ENCODE measurements at places on chromosomes 13 and 19.

DNA sequence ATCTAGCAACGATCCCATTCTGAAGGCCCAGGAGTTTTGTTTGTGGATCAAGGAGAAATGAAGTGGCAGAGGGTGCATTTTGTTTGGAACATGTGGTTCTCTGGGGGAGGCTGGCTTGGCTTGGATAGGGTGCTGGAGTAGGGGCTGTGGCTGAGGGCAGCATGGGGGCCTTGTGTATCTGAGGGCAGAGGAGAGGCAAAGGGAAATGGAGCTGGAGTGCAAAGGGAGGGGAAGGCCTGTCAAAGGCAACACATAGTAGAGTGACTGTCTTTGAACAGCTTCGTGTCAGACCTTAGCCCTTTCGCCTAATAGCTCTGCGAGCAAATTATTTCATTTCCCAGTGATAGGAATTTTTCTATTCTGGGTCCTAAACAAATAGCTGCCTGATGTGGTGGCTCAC lies 187.2 kb downstream of the KCNRG start:
- no peak for DNase-seq

GRCh38 chr13:112767506-112768471 lies 78.0 kb downstream of the ATP11A start:
- DNase-seq, result no peak

DNA sequence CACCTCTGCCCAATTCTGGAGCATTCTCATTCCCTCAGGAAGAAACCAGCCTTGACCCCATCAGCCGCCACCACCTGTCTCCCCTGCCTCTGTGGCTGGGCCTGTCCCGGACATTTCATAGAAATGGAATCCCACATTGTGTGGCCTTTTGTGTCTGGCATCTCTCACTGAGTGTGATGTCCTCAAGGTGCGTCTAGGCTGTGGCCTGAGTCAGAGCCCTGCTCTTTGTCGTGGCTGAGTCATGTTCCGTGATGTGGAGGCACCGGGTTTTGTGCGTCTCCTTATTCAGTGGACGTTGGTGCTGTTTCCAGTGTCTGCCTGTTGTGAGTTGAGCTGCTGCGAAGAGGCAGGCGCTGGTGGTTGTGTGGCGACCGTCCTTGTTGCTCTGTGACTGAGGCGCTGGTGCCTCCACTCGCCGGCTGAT lies 3.5 kb downstream of the FZR1 start:
- DNase-seq, result no peak

DNA sequence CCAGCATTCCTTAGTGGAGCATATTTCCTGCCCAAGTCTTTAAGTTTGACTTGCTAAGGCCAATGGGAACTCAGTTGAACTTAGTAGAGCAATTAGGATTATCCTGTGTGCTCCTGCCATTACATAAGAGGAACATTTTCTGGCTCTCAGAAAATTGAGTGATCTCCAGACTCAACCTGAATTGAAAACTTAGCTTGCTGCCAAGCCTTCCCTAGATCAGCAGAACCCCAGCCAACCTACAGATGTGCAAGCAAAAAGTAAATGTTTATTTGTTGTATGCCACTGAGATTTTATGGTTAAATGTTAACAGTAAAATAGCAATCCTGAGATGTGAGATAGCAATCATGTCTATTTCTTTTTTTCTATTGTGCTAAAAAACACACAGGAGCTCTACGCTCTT lies 350.9 kb downstream of the OLFM4 start:
- no peak for DNase-seq

GRCh38 chr19:2610637-2611482 lies 91.6 kb downstream of the GNG7 start:
- DNase-seq, result no peak

DNA sequence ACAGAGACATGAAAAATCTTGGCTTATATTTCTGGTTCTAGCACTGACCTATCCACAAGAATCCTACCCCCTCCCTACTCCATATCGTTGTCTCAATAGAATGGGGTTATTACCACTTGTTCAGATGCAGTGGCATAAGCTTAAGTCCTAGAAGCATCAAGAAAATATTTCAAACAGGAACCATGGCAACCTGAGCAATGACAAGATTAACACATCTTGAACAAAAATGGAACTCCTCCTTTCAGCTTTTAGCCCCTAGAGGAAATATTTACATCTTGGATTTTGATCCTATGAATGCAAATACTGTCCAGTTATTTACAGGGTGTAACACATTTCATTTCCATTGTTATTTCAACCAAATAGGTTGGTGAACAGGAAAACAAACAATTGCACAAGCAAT lies 46.1 kb upstream of the TSC22D1 start:
- DNase-seq, result no peak

DNA sequence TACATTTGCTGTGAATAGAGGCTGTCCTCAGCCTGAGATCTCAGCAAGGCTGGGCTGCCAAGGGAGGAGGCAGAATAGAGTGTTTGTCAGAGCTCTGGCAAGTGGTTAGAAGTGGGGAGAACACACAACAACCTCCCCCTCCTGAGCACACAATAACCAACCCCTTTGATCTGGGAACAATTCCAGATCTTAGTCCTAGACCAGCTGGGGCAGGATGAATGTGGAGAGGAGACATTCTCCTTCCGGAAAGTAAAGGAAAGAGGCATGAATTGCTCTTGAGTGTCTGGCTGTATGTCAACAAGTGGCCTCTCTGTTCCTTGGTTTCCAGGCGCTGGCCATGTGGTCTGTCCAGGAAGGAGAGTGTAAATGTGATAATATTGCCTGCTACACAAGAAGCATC lies 114.9 kb upstream of the TMTC4 start:
- peak; percentile 34 for DNase-seq

DNA sequence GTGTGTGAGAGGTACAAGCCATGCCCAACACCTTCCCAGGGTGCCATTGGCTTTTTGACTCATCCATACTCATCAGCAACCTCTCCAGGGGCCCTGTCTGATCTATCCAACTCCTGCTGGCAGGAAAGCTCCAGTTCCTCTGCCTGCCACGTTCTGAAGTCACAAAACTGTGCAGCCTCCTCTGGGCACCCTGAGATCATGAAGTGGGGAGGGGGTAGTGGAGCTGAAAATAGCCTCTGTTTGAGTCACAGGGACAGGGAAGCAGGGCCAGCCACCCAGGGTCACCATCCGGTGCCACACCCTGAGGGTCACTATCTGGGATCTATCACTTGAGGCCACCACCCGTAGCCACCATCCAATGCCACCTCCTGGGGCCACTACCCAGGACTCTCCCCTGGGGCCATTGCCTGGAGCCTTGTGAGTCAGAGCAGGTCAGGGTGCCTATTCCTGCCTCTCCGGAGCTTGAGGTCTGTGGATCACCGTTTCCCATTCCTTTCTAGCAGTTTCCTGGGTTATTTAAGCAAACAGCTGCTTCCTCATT lies 172.1 kb downstream of the NUFIP1 start:
- DNase-seq, result no peak

DNA sequence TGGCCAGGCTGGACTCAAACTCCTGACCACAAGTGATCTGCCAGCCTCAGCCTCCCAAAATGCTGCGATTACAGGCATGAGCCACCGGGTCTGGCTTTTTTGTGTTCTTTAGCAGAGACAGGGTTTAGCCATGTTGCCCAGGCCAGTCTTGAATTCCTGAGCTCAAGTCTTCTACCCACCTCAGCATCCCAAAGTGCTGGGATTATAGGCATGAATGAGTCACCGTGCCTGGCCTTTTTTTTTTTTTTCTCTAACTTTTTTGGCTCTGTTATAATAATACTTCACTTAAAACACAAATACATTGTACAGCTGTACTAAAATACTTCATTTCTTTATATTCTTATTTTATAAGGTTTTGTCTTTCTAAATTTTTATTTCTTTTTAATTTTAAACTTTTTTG lies 599.5 kb upstream of the PCDH9 start:
- DNase-seq, result no peak

DNA sequence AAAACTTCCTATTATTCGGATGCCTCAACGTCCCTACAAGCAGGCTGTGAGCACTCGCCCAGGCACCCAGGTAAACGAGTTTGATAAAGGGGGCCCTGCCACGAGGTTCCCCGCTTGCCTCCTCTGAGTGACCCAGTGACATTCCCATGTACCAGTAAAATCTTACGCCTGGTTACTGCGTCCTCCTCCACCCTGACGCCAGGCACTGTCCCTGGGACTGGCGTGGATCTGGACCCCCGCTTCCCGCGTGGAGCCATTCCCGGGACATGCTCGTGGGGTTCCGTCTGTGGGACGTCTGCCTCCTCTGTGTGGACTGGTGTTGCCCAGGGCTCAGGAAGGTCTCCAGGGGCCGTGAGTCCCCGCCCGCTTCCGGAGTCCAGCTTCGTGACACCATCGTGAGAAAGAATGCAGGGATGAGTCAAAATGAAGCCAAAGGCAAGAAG lies 407 bp upstream of the ZNF550 start:
- DNase-seq, result no peak

DNA sequence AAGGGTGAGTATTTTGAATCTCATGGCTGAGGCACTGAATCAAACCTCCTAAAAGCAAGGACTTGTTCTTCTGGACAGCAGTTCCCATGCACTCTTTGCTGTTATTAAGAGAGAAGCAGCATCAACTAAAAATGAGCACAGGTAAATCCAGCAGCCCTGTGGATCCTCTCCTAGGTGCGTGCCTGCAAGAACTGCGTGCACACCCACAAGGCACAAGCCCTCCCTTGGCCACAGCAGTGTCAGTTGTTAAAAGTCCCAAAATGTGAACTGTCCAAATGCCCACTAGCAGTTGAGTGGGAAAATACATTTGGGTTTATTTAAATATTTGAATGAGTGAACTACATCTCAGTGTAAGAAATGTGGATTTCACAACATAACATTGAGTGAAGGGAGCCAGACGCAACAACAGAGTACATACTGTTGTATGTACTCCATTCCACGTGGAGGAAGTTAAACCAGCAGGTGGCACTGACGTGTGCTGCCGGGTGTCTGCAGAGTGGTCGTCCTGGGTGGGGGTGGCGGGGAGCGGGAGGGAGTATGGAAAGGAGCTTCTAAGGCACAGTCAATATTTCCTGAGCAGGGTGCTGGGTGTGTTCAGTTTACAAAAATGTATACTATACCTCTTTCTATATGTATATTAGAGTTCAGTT lies 266.4 kb downstream of the NALCN start:
- DNase-seq, result no peak

GRCh38 chr19:53977429-53977990 lies 13.9 kb upstream of the CACNG6 start:
- no peak for DNase-seq

DNA sequence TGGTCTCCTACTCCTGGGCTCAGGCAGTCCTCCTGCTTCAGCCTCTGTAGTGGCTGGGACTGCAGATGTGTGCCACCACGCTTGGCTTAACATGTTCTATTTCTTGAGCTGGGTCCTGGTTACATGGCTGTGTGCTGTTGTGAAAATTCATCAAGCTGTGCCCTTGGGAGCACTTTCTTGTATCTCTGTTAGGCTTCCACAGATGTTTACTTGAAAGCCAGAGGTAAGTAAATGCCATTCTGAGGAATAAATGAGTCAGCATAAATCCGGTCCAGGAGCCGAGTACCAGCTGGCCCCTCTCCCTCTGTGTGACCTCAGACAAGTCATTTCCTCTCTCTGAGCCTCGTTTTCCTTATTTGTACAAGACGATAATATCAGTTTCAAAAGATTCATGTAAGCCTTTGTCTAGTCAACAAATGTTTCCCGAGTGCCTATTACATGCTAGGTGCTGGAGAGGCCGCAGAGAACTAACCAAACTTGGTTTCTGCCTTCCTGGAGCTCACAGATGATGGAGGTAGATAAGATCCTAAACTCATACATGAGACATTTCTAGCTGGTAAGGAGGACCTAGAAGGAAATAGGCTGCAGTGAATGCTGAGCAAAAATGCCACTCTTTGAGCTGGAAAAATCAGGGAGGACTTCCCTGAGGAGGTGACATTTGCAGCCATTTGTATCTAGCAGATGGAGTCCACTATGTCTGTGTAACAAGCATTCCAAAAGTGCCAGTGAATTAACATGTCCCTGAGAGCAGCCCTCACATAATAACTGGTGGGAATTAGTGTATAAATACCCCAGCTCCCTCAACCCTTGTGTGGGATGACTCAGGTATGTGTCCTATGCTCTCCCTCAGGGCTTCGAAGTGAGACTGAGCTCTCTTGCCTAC lies 2.7 kb upstream of the RASAL3 start:
- no peak for DNase-seq

Data from vagina (tissue), 2 donors.